ENCODE measurements at places on chromosomes 12 and 14.

GRCh38 chr14:68944162-68944561, 34.9 kb downstream of the ACTN1 start:
- no peak for DNase-seq

- no peak for DNase-seq
These were observed 11.2 kb downstream of the RHOF start for GRCh38 chr12:121781998-121782979.

DNA sequence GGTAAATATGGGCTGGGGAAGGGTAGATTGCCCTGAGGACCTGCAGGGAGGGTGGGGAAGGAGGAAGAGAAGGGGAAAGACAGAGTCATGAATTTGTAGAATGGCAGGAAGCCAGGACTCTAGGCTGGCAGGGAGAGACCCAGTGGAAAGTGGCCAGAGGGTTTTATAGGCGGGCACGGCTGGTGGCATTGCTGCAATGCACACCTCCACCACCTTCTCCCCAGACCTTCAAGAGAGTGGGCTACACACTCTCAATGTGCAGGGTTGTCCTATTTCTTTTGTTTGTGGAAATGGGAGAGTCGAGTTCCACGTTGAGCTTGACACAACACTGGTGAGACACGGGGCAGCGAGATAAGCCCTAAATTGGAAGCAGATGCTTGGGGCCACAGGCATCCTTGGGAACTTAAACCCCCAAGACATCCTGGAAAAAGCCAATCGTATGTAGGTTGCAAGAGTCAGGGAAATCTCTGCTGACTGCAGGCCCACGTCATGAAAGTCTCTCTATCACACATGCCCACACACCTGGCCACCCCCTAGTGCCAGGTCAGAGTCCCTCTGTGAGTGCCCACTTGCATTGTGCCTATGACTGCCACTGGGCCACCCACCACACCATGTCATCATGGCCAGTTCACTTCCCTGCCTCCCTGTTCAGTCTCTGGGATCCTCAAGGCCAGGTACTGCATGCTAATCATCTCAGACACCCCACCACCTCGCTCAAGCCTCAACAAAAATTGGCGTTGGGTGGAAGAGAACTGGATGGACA, 38.0 kb upstream of the BDKRB2 start:
- DNase-seq: no peak

DNA sequence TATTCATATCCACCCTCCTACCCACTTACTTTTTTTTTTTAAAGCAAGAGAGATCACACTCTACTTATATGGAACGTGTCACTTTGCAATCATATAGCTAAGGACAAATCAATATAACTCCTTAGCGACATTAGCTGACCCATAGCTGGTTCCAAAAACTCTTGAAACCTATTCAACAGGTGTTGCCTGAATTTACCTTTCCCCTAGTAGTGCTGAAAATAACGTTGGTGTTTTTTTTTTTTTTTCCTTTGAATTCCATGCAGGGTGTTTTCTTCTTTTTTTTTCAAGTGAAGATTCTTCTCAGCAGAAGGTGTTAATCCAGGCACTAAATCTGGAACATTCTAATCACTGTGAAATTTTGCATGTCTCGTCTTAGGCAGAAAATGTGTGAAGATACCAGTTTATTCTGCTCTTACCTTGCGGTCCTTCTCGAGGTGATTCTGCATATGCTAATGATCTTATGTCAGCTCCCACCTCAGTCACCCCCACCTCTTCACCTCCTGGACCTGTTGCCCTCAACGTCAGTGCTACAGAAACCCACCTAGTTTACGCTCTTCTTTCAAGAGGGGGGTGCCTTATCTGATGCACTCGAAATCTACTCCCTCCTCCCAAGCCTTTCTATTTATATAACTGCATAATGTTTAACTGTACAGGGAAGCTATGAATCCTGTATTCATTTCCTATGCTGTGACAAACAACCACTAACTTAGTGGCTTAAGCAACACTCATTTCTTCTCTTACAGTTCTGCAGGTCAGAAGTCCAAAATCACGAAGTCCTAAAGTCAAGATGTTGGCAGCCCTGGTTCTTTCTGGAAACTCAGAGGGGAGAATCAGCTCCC, 7.1 kb upstream of the VPS37B start:
- no peak for DNase-seq

- DNase-seq: no peak
These were observed 44.0 kb upstream of the AMIGO2 start for GRCh38 chr12:47123730-47124129.

- no peak for DNase-seq
These were observed 79.4 kb downstream of the SETD3 start for GRCh38 chr14:99401211-99401610.
